ENCODE measurements at places on chromosomes 16 and 17.
A peak's percentile ranks its signal among the peaks of the same experiment; 100 is the strongest.

GRCh38 chr16:85653290-85653891 is 35.4 kb downstream of the GINS2 start:
- DNase-seq = peak; percentile 60

DNA sequence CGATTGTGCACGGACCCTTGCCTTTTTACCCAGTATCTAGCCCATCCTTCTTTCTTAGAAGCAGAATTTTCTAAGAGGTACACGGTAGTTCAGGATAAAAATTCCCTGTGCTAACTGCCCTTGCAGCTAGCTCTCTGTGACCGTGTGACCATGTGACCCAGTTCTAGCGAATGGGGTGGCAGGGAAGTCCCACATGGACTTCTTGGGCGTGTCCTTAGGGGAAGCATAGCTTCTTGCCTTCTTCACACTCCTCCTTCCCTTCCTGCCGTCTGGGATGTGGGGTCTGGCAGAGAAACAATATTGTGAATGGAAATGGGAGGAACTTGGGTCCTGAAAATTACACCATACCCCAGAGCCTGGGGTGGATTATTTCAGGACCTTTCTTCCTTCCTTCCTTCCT is 670.7 kb downstream of the MAF start:
- no peak for DNase-seq

DNA sequence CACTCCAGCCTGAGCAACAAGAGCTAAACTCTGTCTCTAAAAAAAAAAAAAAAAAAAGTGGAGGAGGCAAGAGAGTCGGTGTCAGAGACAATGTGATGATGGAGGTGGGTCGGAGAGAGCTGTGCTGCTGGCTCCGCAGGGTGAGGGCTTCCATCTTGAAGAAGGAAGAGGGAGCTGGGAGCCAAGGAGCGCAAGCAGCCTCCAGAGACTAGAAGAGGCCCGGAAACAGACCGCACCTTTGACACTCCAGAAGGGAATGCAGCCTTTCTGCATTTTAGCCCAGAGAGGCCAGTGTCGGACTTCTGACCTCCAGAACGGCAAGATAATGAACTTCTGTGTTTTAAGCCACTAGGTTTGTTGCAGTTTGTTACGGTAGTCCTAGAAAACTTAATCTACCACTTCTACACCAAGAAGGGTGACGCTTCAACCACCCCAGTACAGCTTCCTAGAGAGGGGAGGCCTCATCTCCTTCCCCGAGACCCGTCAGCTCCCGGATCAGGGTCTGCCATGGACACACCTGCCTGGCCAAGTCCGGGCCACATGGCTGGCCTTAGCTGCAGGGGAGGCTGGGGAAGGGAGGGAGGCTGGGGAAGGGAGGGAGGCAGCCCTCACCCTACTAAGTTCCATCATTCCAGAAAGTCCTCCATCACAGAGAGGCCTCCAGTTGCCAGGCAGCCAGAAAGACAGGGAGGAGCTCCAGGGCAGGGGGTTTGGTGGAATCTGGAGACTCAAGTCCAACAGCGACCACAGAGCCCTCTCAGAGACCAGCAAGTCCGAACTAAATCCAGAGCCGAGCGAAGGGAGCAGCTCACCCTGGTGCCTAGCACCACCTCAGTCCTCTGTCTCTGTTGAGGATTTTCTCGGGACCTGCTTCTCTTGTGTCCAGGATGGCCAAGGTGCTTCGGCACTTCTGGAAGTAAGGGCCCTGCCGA is 13.2 kb upstream of the RBFOX3 start:
- DNase-seq = no peak

- DNase-seq = no peak
Measured at GRCh38 chr17:45976391-45976754, 22.7 kb upstream of the STH start.

DNA sequence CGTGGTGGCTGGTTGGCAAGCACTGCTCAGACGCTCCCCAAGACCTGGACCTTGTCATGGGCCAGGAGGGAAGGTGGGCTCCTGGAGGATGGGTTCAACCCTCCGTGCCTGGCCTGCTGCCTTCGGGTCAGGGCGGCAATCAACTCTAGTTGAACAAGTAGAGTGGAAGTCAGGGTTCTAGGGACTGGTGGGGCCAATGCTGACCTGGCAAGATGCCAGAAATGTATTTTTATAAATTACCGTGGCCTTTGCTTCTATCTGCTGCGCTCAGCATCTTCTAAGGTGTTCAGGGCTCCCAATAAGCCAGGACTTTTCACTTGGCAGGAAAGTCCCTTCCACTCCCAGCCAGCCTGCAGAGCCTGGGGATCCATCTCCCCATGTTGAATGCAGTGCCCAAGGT is 207.1 kb upstream of the N4BP1 start:
- DNase-seq = no peak

DNA sequence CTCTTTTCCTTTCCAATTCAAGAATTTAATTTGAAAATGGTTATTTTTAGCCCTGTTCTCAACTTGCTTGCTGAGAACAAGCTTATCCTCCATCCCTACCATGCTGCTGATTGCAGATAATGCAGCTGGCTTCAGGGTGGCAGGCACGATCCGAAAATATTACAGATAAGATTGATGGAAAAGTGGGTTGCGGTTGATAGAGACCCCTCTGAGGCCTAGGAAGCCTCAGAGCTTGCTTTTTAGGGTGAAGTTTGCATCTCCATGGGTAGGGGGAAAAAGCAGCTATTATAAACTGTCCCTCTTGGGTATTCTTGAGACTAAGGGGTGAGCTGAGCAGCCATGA is 116.5 kb upstream of the GOT2 start:
- no peak for DNase-seq

- DNase-seq = no peak
Measured at GRCh38 chr17:73594598-73594997, 49.6 kb downstream of the SDK2 start.

DNA sequence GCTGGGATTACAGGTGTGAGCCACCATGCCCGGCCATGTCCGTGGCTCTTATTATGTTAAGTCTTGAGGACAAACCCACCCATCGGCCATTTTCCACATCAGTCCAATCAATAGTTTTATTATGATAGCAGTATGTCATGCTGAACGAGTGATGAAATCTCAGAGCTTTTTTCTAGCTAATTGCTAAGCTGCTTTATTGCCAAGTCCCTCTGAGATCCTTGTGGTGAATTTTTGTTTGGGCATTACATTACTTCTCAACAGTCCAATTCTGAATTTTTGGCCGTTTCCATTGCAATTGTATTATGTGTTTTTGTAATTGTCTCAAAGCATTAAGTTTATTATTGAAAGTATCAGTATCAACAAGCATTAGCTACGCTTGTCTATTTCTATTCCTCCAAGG is 10.9 kb downstream of the RNF112 start:
- DNase-seq = no peak

GRCh38 chr17:76499267-76499667 is 2.0 kb downstream of the RHBDF2 start:
- DNase-seq = peak; percentile 74

- no peak for DNase-seq
Measured at GRCh38 chr16:23609929-23610328, 13.8 kb upstream of the NDUFAB1 start.

- no peak for DNase-seq
Measured at GRCh38 chr17:50529849-50530248, 2.7 kb upstream of the EPN3 start.
